ENCODE measurements at places on chromosomes 4 and X.

DNA sequence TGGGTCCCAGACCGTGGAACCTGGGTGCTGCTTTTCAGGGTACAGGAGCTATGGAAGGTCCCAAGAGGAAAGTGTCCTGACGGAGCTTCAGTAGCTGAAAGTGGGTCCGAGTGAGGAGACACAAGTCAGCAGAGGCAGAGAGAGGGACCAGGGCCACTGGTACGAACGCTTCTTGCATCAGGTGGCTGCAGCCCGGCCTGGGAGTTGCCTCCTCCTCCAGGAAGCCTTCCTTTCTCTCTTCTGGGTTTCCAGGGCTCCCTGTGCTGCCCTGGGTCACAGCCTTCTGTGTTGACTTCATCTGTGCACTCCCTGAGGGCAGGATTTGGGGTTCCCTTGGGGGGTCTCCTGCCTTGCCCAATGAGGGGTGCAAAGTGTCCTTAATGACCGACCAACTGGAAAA lies 94.5 kb downstream of the SORCS2 start:
- DNase-seq, result no peak

DNA sequence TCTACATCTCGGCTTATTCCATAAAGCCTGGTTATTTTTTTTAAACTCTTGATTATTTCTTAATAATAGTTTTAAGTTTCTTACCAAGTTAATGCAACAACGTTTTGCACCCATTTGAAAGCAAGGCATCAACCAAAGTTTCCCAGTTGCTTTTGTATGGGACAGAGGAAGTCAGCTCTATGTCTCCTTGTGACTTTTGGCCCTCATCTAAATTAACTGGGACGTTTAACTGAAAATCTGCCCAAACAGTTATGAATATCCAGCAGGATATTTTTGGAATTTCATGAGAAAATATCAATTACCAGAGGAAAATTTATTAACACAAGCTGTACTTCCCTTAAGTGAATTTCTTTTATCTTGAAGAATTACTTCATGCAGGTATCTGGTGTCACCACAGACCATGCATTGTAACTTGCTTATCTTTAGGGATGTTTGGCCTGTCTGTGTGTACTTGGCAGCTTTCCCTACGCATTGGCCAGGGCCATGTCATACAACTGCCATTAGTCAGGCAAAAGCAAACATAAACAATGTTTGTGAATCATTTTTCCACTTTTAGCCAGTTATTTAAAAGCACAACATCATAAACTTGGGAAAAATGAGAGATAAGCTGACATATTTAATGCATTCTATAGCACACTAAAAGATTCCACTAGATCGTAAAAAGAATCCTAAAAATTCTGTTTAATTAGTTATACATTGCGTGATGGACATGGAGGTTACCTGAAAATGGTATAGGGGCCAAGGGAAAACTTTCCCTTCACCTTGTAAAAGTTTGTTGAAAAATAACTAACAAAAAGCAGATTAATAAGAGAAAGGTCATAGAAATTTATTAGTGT lies 101.4 kb upstream of the PDE5A start:
- DNase-seq, result no peak

- DNase-seq, result no peak
Measured at GRCh38 chr4:125187226-125188176, 127.3 kb upstream of the FAT4 start.

- no peak for DNase-seq
Measured at GRCh38 chr4:8705161-8706145, 112.9 kb downstream of the CPZ start.

GRCh38 chr4:108794136-108794535 lies 31.3 kb upstream of the ETNPPL start:
- DNase-seq, result no peak

DNA sequence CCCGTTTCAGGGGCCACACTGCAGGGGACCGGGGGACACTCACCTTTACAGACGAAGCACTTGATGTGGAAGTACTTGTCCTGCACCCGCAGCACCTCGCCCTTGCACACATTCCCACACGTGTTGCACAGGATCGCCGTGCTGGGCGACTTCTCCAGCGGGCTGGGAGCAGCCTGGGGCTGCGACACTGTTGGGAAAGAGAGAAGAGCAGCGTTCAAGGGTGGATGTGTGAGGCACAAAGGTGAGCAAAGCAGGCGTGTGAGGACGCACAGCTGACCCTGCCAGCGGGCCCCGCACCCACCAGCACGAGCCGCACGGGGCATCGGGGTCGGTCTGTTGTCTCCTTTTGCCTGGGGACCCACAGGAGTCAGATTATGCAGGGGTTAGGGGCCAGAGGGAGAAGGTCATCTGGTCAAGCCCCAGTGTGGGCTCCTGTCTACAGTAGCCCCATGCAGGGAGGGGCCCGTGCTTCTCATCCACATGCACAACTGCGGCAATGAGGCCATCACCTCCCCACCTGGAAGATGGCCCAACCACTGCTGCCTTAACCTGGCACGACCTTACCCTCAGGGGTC lies 52.1 kb downstream of the ABLIM2 start:
- DNase-seq, result no peak

- DNase-seq, result no peak
Measured at GRCh38 chrX:154021131-154021611, 1.5 kb upstream of the IRAK1 start.

GRCh38 chr4:173590697-173591096 lies 60.7 kb upstream of the HAND2 start:
- no peak for DNase-seq

- no peak for DNase-seq
Measured at GRCh38 chr4:141462361-141462760, 174.0 kb upstream of the IL15 start.

- DNase-seq, result no peak
Measured at GRCh38 chr4:42501624-42502401, 104.5 kb downstream of the SHISA3 start.

DNA sequence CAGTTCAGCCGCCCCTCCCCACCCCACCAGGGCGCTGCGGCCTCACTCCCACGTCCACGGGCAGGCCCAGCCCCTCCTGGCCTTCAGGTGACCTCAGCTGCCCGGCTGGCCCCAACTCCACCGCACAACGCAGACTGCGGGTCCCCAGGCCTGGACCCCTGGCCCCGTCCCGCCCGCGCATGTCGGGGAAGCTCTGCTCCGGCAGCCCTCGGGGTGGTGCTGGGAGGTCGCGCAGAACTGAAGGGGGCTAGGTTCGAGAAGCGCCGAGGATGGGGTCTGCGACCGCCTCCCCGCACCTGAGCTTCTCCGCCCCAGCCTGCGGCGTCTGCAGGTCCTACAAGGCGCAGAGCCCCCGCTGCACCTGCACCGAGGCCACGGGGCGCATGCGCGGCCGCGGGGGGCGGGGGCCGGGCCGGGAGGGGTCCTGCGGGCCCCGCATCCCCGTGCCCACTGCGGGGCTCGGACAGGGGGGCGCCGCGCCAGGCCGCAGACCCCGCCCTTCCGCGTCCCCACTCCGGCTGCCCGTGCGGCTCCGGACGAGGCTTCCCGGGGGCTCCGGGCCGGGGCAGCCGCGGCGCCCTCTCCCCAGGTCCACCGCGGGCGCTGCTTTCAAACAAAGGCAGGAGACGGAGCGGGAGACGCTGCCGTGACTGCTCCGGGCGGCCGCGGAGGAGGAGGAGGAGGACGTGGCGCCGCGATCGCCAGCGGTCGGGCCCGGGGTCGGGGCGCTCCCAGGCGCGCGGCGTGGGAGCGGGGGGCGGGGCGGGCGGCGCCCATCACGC lies 672 bp upstream of the NAT8L start:
- DNase-seq, result no peak

GRCh38 chr4:1249731-1250526 lies 999 bp upstream of the CTBP1 start:
- DNase-seq, result no peak

GRCh38 chr4:12084690-12085089 lies 656.0 kb upstream of the HS3ST1 start:
- no peak for DNase-seq

DNA sequence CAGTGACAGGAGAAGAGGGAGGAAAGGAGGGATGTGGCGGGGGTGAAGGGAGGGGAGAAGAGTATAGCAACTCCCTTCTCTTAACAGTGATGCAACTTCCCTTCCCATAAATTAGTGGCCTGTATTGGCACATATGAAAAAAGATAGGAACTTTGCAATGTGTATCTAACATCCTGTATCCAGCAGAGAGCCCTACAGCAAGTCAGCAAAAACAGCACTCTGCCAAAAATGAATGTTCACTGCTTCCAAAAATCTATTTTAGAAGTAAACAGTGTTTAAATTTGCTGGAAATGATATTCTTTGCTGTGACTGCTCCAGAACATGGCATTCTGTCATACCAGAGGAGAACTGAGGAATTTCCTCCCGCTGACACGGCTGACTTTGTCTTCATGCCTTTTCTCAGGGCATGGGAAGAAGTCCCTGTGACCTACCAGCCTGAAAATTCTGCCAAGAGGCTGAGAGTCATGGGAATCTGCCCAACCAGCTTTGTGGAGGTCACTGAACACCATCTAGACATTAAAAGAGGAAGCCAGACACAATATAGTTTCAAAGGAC lies 343.4 kb upstream of the RASGEF1B start:
- no peak for DNase-seq

DNA sequence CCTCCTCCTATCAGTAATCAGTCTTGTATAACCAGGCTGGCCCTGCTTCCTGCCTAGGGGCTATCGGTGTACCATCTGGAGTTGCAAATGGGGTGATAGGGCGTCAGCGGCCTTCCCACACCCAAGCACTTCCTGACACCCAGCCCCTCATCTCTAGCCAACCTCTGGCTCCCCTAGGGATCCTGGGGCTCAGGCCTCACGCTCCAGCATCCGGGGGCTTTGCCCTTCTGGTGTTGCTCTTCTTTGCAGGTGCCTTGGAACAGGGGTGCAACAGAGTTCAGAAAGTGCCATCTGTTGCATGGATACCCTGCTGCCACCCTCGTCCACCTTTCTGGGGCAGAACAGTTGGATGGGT lies 4.1 kb downstream of the IL9R start:
- no peak for DNase-seq

- no peak for DNase-seq
Measured at GRCh38 chr4:70946939-70947338, 44.8 kb downstream of the MOB1B start.

DNA sequence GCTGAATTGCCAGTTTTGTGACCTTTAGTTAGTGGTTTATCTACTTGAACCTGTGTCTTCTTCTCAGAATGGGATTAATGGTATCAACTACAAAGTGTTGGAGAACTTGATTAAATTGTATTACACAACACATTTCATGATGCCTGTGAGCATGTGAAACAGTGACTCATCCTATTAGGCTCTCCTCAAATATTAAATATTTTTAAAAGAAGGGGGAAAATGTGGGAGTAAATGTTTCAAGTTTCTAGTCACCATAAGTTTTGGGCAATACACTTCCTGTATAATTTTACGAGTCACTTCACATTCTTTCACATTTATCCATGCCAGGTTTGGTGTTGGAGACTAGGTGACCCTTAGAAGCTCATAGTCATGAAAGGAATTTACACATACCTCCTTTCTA lies 147.0 kb downstream of the HS3ST1 start:
- DNase-seq, result no peak

- no peak for DNase-seq
Measured at GRCh38 chr4:83821493-83821892, 285.6 kb downstream of the GPAT3 start.

GRCh38 chr4:168440442-168441264 lies 39.6 kb downstream of the DDX60L start:
- no peak for DNase-seq
